ENCODE measurements at places on chromosomes 1 and 21.

GRCh38 chr1:29900104-29900679, 663.9 kb downstream of the PTPRU start:
- no peak for DNase-seq

- no peak for DNase-seq
These were observed 255.9 kb downstream of the NFIA start for GRCh38 chr1:61337981-61338848.

DNA sequence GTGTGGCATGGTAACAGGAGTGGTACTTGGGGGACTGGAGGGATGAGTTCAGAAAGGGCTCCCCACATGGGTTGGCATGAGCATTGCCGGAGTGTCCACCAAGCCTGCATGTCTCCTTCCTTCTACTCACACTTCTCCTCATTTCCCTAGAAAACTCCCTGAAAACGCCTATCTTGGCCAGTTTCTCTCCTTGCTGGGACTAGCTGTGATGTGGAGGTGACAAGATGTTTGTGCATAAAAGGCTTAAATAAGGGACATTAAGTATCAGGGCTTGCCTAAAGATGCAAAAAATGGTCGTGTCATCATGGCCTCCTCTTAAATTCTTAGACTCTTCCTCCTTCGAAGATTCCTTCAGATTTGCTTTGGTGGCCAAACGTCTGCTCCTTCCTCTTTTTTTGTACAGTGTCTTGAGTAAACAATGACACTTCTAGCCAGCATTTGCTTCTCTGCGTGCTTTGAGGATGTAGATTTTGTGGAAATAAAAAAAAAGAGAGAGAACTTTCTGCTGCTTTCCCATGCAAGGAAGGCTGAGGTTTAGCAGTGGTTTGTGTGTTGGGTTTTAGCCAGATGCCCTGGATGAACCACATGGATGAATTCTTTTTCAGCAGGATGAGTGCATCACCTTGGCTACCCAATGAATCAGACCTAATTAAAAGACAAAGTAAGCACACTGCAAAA, 239.1 kb upstream of the IRF2BP2 start:
- DNase-seq: no peak

DNA sequence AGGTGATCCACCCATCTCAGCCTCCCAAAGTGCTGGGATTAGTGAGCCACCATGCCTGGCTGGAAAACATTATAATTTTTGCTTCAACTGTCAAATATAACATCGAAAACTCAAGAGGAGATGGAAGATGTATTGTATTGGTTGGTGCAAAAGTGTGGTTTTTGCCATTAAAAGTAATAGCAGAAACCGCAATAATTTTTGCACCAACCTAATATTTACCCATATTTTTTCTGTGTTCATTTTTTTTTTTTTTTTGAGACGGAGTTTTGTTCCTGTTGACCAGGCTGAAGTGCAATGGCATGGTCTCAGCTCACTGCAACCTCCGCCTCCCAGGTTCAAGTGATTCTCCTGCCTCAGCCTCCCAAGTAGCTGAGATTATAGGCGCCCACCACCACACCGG, 27.1 kb upstream of the SHE start:
- DNase-seq: no peak

DNA sequence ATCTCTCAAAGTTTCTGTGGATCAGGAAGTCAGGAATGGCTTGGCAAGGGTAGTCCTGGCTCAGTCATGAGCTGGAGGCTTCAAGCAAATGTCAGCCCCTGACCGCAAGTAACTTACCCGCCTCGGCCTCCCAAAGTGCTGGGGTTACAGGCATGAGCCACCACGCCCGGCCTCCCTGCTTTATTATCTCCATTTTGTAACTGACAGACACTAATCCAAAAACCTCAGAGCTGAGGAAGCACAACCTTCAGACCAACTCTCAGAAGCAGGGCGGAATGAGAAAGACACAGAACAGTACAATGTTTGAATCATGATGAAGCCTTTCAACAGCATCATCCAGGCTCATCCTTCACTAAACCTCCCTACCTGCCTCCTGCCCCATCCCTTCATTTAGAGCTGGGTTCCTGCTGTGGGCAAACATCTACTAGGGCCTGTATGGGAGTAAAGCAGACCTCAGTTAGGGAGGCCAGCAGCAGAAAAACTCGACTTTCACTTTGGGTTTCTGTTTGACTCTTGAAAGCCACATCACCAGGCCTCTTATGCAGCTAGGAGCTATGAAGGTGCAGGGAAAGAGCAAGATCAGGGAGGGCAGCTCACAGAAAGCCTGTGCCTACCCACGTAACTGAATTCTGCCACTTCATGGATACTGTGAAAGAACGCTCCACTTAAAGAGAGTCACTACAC, 84.4 kb upstream of the RAB4A start:
- DNase-seq: no peak

GRCh38 chr1:118335331-118335732, 150.3 kb upstream of the SPAG17 start:
- DNase-seq: no peak

- no peak for DNase-seq
These were observed 182.9 kb downstream of the PRDM16 start for GRCh38 chr1:3251807-3252428.

GRCh38 chr1:56578138-56578962, 1.0 kb downstream of the PLPP3 start:
- DNase-seq: no peak
